NK-92 treated with Interleukin-12 subunit alpha and Interleukin-12 subunit beta, amount 100 ng/mL, for 24 hours (cell line): ENCODE measurements at places on chromosomes 12 and 14.

- no peak for DNase-seq
Observed at GRCh38 chr12:78864870-78865463, 393 bp downstream of the SYT1 start.

DNA sequence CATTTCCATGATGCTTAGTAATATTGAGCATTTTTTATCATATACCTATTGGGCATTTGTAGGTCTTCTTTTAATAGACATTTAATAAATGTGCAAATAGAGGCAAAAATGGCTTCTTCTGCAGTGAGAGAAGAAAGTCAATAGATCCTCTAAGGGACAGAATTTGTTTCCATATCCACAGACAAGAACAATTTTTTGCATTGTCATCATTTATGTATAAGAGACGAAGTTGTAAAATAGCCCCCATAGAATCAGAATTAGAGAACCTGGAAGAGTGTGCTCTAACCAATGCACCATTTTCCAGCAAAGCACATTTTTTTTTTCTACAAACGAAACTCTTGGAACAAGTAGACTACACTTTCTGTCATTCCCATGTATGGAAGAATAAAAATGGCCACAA, 365.1 kb upstream of the PDE3A start:
- DNase-seq: no peak

GRCh38 chr12:54765652-54766051, 88.7 kb upstream of the MUCL1 start:
- DNase-seq: no peak

- DNase-seq: no peak
Observed at GRCh38 chr14:65035049-65035448, 48.4 kb downstream of the FNTB start.

DNA sequence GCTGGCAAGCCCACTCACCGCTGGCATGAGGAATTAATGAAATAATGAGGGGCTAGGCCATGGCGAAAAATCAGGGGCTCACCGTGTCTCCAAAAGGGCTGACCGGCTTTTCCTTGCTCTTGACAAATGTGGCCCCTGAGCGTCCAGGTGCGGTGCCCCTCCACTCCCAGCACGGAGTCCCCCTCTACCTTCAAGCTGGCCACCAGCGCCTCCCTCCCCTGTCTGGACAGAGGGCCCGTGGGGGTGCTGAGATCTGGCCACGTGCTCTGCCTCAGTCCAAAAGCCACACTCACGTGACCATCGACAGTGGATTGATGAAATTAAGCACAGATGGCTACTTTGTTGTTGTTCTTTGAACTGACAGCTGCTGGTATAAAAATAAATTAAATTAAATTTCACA, 78.8 kb upstream of the BCL11B start:
- DNase-seq: no peak

DNA sequence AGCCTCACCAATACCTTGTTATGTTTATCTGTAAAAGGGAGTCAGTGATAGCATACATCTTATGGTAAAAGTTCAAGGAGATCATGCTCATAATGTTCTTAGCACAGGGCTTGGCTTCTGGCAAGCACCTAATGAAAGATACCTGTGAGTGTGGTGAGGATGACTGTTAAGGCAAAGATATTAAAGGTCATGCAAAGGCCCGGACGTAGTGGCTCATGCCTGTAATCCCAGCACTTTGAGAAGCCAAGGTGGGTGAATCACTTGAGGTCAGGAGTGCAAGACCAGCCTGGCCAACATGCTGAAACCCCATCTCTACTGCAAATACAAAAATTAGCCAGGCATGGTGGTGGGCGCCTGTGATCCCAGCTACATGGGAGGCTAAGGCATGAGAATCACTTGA, 425.9 kb upstream of the TBX3 start:
- no peak for DNase-seq

GRCh38 chr12:61853945-61854344, 406.3 kb upstream of the USP15 start:
- DNase-seq: no peak

- DNase-seq: no peak
Observed at GRCh38 chr14:64296561-64296960, 2.4 kb upstream of the ESR2 start.

DNA sequence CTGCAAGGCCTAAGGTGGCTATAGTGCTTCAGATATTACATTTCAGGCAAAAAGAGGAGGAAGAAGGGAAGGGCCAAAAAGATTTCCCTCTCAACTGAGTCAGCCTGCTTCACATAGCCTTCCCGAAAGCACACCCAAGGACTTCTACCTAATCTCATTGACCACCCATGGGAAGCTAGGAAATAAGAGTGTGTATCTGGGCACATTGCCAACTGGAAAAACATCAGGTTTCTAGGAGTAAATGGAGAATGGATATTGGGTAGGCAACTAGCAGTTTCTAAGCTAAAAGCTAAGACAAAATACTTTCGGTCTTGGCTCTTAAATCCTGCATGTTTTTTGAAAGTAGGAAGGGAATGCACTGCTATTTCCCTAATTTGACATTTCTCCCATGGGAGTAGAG, 221.7 kb upstream of the GRIP1 start:
- DNase-seq: no peak

DNA sequence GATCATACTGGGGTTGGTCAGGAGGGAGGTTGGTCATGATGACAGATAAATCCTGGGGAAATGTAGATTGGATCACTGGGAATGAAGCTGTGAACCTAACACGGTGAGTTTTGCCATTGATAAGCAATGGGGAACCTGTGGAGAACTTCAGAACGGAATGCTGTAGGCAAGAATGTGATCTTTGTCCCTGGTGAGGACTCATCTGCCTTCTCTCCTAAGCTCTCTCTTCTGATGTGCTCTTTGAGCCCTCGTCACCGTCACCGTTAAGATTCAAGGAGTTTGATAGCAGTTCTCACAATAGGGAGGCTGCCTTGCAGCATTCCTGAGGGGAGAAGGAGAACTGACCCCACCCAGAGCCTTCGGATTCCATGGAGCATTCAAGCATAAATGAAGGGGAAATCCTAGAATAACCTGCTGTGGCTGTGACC, 217.6 kb downstream of the ANO6 start:
- DNase-seq: no peak

GRCh38 chr12:124277394-124278241, 17.3 kb upstream of the RFLNA start:
- no peak for DNase-seq

DNA sequence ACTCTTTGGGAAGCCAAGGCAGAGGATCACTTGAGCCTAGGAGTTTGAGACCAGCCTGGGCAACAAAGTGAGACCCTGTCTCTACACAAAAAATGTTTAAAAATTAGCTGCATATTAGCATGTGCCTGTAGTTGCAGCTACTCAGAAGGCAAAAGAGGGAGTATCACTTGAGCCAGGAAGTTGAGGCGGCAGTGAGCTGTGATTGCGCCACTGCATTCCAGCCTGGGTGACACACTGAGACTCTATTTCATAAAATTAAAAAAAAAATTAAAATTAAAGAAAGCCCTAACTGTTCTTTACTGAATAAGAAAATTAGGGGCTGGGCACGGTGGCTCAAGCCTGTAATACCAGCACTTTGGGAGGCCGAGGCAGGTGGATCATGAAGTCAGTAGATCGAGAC, 27.0 kb downstream of the SENP1 start:
- DNase-seq: no peak

DNA sequence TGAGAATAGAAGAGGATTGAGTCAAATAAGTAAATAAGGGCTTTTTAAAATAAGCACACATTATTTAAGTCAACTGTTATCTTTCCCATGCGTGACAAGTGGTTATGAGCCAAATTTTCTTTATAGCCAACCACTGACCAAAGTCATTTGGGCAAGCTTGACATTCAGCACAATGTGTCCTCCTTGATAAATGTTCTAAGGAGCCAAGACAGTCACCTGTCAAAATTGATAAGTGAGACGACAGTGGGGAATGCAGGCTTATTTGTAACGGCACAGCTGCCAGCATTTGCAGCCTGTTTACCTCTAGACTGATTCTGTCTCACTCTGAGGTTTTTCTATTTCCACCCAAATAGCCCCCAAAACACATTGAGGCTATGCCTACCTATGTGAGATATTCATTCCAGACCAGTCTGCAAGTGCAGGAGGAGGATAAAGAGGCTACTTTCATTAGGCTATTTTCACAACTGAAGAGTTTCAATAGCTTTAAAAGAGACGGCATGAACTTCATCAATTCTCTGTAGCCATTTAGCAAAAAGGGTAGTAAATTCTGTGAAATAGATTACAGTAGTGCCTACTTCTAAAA, 339.5 kb downstream of the PDZRN4 start:
- no peak for DNase-seq

DNA sequence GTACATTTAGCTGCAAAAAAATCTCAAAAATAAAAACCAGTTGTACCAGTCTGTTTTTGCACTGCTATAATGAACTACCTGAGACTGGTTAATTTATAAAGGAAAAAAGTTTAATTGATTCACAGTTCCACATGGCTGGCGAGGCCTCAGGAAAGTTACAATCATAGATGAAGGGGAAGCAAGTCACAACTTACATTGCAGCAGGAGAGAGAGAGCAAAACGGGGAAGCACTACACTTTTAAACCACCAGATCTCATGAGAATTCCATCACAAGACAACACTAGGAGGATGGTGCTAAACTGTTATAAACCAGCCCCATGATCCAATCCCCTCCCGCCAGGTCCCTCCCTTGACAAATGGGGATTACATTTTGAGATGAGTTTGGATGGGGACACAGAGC, 186.0 kb downstream of the TMTC3 start:
- no peak for DNase-seq

GRCh38 chr14:22796087-22796707, 19.0 kb downstream of the SLC7A7 start:
- no peak for DNase-seq

- DNase-seq: peak; percentile 57
Observed at GRCh38 chr14:51780006-51780692, 80.3 kb upstream of the GNG2 start.

DNA sequence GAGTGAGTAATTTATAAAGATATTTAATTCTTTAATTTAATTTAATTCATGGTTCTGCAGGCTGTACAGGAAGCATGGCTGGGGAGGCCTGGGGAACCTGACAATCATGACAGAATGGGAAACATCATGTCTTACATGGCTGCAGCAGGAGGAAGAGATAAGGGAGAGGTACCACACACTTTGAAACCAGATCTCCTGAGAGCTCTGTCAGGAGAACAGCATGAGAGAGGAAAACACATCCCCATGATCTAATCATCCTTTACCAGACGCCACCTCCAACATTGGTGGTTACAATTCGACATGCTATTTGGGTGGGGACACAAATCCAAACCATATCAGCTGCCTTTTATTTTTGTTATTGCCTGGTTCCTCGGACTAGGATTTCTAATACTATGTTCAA, 928.6 kb downstream of the TMEM121 start:
- DNase-seq: no peak

DNA sequence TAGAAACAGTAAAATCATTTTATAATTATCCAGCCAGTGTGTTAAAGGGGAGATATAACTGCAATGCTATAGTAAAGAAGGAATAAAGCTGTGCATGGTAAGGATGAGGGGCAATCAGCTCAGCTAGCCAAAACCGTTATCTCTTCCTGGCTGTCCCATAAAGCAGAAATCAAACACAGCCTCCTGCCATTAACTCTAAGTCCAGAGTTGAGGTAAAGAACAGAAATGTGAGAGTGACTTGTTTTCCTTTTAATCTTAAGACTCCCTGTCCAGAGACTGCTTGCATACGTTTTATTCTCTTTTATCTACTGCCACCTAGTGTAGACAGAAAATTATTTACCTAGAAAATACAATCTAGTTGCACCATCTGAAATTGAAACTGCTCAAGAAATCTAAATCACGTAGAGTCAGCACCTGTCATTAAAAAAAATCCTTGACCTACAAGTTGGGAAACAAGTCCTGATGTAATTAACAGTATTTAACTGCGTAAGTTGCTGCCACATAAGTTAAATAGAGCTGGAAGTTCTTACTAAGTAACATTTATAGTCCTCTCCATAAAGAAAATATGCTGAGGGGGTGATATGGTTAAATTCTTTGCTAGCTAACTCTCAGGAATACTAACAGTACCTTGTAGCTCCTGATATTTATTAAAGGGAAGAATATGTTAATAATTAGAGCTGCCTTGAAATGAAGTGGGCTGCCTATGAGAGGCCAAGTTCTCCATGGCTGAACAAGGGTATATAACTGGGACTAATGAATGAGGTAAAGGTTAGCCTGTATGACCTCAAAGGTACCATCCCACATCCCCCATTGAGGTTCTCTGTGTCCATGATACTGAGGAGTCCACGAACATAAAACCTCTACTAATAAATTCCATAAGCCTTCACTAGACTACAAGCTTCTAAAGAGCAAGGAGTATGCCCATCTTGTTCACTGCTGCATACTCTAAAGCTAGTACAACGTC, 62.7 kb downstream of the GALNT4 start:
- no peak for DNase-seq

DNA sequence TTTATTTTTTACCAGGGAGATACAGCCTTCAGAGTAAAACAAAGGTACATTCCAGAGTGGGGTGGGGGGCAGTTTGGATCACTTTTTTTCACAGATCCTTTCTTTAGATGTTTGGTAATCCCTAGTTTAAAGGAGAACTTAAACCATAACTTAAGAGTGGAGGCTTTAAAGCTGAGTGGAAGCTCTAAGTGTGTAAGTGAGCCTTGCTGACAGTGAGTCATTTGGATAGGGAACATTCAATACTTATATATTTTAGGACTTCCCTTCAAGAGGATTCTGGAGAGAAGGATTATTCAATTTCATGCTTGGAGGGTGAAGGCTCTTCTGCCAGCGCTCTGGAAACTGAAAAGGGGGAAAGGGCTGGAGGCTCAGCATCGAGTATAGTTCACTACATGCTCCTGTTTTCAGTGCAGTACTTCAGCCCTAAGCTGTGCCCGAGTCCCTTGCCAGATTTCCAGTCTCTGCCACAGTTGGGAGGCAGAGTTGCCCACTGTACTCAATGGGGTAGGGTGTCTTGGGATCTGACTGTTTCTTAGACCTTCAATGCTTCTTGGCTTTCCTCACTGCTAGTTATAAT, 8.4 kb downstream of the PRKAG1 start:
- no peak for DNase-seq

DNA sequence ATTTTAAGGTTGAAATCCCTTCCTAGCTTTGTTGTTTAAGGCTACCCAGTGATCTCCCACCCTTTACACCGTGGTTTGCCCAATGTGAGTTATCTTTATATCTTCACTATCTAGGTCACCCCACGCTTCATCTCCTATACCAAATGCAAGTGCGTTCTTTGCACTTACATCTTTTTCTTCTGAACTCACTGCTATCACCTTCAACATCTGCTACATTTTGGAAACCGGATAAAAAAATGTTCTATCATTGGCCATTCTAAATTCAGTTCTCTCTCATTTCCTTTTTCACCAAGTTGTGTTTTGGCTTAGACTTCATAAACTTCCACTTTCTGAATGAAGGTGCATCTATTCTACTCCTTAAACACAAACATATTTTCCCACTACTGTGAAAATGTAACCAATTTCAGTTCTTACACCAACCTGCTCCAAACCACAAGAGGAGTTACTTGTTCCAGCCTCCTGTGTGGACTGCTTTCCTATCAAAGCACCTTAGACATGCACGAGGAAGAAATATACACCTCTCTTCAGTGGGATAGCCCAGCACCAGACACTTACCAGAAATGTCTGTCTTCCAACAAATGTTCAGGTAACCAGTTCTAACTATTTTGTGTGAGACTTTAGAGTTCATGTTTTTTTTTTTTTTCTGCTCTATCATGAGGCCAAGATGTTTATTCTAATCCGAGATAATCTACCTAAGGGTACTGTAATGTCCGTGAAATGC, 21.9 kb downstream of the CLEC9A start:
- no peak for DNase-seq
